Left colon (tissue), 2 donors: ENCODE measurements at places on chromosomes 12 and 14. TPM values are rescaled to one million over a fixed set of nuclear protein-coding genes. Genes with fewer than 3 reads are reported as not detected.

Gene DNAJC22
- total RNA-seq: 40.2 TPM

Gene PSMA6
- total RNA-seq: 138 TPM

Gene SLC6A12
- 2.3 TPM for total RNA-seq

Gene OR6C70
- not detected for total RNA-seq

Gene STAC3
- total RNA-seq: 2.0 TPM

Gene GPR132
- 3.4 TPM for total RNA-seq

Gene RPGRIP1
- 0.17 TPM for total RNA-seq

Gene NRIP2
- total RNA-seq: 1.2 TPM

Gene IRF9
- total RNA-seq: 53.7 TPM

Gene RPS6KA5
- 23.3 TPM for total RNA-seq

Gene LIN7A
- total RNA-seq: 2.6 TPM

Gene RD3L
- not detected for total RNA-seq

Gene HOXC4
- total RNA-seq: 0.18 TPM

Gene ACVR1B
- 67.6 TPM for total RNA-seq

Gene SMIM41
- total RNA-seq: 0.31 TPM

Gene EFS
- total RNA-seq: 1.1 TPM

Gene KCNK10
- 5.4 TPM for total RNA-seq

Gene TCL1B
- not detected for total RNA-seq

Gene RBP5
- total RNA-seq: 2.8 TPM

Gene KRT6C
- not detected for total RNA-seq

Gene PAPOLA
- total RNA-seq: 159 TPM

Gene SLC22A17
- total RNA-seq: 8.0 TPM

Gene LUM
- 64.1 TPM for total RNA-seq

Gene ALX1
- total RNA-seq: not detected

Gene CMA1
- total RNA-seq: 4.4 TPM

Gene CLECL1
- total RNA-seq: 0.27 TPM

Gene ZC2HC1C
- total RNA-seq: 4.8 TPM

Gene SDR39U1
- total RNA-seq: 34.4 TPM

Gene TC2N
- 65.2 TPM for total RNA-seq

Gene CDCA3
- 10.5 TPM for total RNA-seq

Gene DBX2
- total RNA-seq: not detected

Gene CARMIL3
- total RNA-seq: 1.1 TPM

Gene PIK3C2G
- 0.56 TPM for total RNA-seq

Gene RGS6
- total RNA-seq: 0.78 TPM

Gene SLC16A7
- 8.1 TPM for total RNA-seq

Gene CCDC175
- total RNA-seq: 0.42 TPM

Gene RFX4
- total RNA-seq: not detected
